ENCODE measurements at places on chromosomes 3 and 15.
A peak's percentile ranks its signal among the peaks of the same experiment; 100 is the strongest.

DNA sequence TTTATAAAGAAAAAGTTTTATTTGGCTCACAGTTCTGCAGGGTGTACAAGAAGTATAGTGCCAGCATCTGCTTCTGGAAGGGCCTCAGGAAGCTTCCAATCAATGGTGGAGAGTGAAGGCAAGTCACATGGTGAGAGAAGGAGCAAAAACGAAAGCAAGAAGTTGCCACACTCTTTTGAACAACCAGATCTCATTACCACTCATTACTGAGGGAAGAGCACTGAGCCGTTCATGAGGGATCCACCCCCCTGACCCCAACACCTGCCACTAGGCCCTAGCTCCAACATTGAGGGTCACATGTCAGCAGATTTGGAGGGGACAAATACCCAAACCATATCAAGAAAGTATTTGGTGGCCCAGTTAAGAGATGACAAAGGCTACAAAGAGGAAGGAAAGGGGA lies 239.3 kb upstream of the UBE2E1 start:
- no peak for DNase-seq

DNA sequence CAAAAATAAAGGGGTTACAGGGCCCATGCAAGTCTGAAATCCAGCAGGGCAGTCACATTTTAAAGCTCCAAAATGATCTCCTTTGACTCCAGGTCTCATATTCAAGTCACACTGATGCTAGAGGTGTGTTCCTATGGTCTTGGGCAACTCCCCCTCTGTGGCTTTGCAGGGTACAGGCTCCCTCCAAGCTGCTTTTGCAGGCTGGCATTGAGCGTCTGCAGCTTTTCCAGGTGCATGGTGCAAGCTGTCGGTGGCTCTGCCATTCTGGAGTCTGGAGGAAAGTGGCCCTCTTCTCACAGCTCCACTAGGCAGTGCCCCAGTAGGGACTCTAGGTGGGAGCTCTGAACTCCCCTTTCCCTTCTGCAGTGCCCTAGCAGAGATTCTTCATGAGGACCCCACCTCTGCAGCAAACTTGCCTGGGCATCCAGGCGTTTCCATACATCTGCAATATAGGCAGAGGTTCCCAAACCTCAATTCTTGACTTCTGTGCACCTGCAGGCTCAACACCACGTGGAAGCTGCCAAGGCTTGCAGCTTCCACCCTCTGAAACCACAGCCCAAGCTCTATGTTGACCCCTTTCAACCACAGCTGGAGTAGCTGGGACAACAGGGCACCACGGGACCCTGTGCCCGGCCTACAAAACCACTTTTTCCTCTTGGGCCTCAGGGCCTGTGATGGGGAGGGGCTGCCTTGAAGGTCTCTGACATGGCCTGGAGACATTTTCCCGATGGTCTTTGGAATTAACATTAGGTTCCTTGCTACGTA lies 80.1 kb upstream of the PLSCR5 start:
- no peak for DNase-seq

DNA sequence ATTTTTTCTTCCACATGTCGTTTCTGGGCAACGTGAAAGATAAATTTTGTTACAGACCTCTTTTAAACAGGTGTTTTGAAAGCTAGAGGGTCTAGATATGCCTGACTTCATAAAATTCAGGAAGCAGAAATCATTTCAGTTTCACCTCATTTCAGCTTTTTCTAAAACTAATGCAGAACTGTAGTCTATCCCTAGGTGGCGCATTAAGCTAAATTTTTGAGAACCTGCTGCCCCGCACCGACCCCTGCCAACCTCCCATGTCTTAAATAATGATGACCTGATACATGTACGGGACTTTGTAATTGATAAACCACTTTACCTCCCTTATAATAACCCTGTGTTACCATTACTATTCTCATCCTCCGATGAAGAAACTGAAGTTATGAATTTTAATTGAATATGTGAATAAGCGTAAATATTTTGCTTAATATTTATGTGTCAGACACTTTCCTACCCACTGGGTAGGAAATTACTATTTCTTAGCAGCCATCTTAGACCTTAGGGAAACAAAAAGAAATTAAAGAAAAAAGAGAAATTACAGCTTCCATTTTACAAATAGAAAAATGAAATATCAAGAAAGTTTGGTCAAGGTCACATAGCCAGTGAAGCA lies 78.7 kb upstream of the GCNT3 start:
- DNase-seq: peak; percentile 81

DNA sequence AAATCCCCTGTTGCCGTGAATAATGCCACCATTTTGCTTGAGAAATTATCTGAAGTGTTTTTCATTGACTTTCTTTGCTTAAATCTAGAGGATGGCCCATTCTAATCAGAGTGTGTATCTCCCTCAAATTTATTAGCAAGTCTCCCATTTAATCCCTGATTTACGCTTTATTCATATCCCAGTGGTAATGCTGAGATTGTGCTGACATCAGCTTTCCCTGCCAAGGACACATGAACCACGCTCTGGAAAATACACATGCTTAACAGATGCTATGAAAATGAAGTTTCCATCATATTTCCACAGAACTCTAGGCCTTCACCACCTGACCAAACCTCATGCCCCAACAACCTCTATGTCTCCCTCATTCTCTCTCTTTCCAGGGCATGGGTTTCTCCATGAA lies 545.4 kb downstream of the TUSC7 start:
- no peak for DNase-seq

GRCh38 chr15:90160781-90161727 lies 40.1 kb upstream of the SEMA4B start:
- no peak for DNase-seq

DNA sequence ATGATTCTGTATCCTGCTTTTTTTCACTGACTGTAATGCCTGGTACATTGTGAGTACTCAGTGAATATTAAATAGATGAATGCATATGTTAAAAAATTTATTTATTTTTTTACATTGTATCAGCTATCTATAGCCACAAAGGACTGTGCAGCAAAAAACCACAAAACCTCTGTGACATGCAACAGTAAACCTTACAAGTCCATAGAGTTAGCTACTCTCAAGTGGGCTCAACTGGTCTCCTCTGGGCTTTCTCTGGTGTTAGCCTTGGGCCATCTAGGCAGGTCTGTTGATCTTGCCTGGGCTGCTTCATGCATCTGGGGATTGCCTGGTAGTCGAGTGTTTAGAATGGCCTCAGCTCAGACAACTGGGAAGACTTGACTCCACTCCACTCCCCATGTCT lies 35.3 kb downstream of the OTOL1 start:
- no peak for DNase-seq
